ENCODE measurements at places on chromosomes 5 and 9.

DNA sequence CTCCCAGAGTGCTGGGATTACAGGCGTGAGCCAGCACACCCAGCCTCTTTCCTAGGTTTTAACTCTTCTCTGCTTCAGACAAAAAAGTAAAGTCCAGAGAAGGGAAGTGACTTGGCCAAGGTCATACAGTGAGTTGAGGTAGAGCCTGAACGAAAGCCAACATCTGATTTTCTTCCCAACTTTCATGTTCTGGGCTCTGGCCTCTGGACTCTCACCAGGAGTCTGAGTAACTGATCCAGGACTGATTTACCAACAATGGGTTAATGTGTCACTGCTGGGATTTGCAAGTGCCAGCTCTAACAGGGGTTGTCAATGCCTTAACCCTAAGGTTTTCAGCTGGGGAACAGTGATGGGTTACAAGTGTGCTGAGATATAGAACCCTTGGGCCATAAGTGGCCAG, 32.2 kb upstream of the LARP1 start:
- DNase-seq: no peak

DNA sequence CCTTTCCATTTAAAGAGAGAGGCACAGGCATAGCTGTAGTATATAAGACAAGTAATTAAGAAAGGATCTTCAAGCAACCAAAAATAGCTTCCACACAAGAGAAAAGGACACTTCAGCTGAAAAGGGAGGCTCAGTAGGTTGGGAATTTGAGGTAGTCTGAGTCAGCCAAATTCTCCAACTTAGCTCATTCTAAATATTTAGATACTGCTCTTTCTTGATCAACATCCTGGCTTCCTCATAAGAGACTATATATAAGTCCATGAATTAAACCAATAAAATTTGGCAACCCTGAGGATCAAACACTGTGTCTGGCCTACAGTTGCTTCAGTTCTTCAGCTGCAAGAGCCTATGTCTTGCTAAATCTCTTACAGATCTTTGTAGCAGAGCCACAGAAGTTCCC, 17.8 kb downstream of the HINT1 start:
- DNase-seq: peak; percentile 4

DNA sequence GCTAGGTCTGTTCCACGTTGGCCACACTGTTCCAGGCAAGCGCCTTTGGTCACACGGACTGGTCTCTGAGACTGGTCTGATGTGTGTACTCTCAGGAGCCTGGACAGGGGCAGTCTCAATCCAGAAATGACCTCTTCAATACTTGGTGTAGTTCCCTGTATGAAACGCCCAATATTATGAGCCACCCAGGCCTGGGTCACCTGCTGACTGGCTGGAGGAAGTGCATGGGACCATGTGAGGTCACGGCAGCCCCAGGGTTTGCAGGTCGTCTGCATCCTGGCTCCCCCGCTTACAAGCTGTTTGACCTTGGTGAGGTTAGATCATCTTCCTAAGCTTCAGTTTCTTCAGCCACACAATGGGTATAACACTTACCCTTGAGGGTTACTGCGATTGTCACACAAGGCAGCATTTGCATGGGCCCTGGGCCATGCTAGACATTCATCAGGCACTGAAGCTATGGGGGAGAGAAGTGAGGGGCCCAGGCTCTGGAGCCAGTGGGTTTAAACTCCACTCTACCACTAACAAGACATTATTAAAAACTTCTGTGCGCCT, 5.2 kb upstream of the GRHPR start:
- DNase-seq: no peak

DNA sequence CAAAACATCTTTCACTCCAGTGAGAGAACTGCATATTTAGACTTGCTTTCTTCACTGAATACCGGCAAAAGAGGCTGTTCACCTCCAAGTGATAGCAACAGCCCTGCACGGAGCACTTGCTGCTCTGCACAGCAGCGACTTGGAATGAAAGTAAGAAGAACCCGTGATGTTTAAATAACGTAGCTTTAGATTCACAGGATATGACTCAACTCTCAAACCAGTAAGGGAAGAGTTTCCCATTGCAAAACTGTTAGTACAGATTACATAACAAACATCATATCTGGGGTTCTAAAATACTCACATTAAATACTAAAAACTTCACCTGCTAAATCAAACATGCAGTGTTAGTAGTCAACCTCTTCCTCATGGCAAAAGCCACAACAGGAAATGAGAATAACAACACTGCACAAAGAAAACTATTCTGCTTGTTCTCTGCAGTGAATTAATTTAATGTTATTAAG, 203.4 kb downstream of the MCTP1 start:
- peak; percentile 64 for DNase-seq

- DNase-seq: no peak
Observed at GRCh38 chr5:128796506-128796905, 168.8 kb upstream of the SLC27A6 start.

DNA sequence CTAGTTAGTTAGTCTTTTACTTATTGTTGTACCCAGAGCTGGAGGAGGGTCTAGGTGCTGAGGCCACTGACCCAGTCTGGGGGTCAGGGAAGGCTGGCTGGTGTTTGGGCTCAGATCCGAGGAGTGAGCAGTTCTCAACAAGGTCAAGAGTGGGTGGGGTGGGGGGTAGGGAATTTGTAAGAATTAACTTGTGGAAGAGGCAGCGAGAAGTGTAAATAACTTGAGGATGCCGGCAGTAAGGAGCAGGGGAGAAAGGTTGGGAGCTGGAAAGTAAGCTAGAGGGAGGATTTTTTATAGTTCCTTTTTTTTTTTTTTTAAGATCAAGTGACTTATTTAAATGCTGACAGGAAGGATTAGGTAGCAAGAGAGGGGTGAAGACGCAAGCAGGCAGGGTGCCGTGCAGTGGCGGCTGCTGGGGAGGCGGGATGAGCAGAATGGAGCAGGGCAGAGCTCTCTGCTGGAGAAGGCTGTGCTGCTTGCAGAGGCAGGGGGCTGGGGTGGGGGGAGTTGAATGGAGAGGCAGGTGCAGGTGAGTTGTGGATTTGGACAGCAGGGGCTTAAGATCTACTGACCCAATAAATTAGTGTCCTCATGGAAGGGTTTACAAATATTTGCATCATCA, 35.3 kb upstream of the SMIM32 start:
- DNase-seq: no peak

DNA sequence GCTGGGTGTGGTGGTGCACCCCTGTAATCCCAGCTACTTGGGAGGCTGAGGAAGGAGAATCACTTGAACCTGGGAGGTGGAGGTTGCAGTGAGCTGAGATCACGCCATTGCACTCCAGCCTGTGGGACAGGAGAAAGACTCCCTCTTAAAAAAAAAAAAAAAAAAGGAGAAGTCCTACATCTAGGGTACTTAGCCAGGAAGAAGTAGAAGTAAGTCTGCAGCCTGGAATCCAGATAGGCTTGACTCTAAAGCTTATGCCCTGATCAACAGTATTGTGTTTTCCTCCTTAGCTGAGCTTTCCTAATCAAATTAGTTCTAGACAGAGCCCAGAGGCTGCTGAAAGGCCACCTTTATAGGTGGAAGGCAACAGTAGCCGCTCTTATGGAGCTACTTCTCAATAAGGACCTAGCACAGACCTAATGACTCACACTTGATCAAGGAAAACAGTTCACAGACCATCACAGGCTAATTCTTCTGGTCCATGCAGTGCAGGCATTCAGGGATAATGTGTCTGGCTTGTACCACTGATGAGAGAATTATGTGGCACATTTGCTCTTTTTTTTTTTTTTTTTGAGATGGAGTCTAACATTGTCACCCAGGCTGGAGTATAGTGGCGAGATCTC, 105.5 kb upstream of the KLF4 start:
- no peak for DNase-seq

GRCh38 chr5:139644001-139644456, 4.1 kb upstream of the CXXC5 start:
- DNase-seq: no peak

DNA sequence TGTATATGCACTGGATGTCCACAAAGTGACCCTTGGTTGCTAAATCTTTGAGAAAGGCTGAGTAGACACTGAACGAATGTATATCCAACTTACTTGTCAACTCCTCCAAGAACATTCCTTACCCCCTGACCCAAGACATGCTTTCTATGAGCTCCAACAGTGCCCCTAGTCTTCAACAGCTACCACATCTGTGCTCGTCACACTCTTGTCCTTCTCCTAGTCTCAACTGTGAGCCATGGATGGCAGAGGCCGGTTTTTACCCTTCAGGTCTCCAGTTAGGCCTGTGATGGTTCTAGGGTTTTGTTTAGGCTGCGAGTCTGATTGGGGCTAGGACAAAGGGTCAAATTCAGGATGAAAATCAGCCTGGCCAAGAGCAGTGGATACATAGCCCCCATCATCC, 19.0 kb upstream of the GPX3 start:
- DNase-seq: no peak

- no peak for DNase-seq
Observed at GRCh38 chr5:88954511-88954910, 71.5 kb upstream of the MEF2C start.

- no peak for DNase-seq
Observed at GRCh38 chr5:19676895-19677294, 311.1 kb downstream of the CDH18 start.

DNA sequence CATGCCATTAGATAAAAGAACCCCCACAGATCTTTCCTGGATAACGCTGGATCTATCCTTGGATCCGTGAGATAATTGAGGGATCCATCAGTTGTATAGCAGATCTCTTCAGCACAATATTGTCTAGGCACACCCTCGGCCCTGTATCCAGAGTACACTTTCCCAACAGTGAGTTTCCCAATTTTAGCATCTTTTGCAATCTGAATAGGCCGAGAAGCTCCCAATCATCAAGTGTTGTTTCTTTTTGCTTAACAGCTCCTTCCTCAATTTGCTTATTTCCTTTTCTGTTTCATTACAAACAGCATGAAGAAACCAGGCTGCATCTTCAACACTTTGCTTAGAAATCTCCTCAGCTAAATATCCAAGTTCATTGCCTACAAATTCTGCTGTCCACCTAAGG, 4.4 kb upstream of the SPTLC1 start:
- DNase-seq: no peak

DNA sequence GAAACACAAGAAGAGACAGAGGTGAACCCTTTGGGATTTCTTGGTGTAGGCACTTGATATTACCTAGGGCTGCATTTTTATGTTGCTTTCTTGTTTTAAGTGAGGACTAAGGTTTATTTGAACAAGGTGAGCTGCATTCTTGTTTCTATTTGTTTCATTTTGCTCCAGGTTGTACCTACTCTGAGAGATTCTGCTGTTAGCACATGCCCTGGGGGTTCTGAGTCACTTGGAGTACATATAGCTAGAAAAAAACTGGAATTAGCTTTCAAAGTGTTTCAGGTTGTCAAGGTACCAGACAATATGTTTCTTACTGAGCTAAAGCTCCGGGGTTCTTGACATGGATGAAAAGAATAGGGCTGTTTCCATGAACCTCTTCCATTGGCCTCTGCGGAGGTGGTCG, 299.4 kb downstream of the ICE1 start:
- no peak for DNase-seq

- peak; percentile 93 for DNase-seq
Observed at GRCh38 chr5:132506094-132506692, 15.6 kb upstream of the IRF1 start.

GRCh38 chr5:12277504-12278192, 373.4 kb upstream of the CTNND2 start:
- DNase-seq: no peak

- DNase-seq: no peak
Observed at GRCh38 chr9:17795744-17796143, 216.9 kb downstream of the SH3GL2 start.

- DNase-seq: no peak
Observed at GRCh38 chr9:31908158-31908890, 476.1 kb upstream of the ACO1 start.

GRCh38 chr9:105510024-105510423, 47.9 kb upstream of the FKTN start:
- peak; percentile 47 for DNase-seq

DNA sequence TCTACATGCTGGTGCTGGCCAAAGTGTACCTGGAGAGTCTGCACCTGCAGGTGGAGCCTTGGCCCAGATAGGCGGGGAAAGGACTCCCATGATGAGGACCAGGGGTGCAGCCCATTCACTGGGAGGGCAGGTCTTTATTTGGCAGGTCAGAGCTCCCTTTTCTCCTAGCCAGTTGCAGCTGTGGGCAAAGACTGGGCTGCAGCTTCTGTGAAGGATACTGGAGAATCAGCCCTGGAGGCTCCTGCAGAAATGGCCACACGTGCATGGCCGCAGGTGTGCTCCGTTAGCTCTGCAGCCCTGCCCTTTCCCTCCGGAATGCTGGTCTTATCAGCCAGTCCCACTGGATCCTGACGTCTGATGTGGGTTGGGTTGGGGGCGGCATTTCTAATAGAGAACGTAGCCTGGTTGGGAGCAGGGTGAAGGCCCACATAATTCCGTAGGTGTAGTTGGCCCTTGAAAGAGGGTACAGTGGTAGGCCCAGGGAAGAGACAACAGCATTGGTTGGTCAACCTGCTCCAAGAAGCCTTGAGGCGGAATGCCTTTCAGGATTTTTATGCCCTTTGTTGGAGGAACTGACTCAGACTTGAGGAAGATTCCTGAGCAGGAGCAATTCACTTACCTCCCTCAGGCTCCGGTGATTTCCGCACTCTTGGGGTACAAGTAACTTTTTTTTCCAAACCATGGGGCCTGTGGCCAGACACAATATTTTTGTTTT, 22.0 kb upstream of the TIFAB start:
- DNase-seq: no peak

DNA sequence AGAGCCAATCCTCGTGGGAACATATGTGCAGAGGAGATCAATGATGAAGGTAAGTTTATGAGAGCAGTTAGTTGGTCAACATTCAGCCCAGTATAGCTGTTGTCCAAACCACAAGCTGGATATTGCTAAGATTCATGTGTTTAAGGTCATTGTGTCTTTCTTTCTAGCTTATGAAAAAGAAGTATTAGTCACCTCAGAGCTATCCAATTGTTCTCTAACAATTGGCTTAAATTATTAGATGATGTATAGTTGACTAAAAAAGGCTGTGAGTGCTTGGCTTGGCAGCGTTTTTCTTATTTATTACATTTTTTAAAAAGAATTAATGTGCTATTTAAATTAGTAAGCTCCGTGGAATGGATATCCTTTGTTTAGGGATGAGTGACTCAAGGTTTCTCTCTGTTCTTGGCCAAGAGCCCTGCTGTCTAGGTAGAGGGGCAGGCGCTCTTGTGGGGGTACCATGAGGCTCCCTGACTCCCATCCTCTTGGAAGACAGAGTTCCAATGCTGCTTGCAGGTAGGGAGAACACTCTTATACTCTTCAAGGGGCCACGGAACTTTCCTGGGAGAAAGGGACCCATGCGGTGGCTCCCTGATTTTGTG, 487.4 kb downstream of the IRX1 start:
- DNase-seq: no peak

DNA sequence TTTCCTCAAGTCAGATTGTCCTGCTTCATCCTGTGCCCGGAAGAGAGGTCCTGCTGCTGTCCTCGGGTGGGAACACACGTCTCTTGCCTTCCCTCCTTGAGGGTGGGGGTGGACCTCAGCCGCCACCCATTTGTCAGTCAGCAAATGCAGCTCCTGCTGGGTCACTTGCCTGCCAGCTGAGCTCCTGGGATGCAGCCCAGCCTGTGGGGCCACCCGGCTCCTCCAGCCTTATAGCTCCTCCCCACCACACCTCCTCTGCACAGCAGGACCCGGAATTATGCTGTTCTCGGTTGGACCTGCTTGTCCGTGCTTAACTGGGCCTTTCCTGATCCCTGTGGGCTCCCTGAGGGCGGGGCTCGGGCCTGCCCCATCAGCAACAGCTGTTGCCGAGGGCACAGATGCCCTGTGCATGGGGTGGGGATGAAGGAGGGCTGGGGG, 52.7 kb downstream of the RXRA start:
- DNase-seq: no peak

- DNase-seq: no peak
Observed at GRCh38 chr5:141411575-141411974, 1.2 kb upstream of the PCDHGA10 start.

- peak; percentile 99 for DNase-seq
Observed at GRCh38 chr9:112074250-112075008, 100.7 kb downstream of the SUSD1 start.

- DNase-seq: no peak
Observed at GRCh38 chr5:174693697-174694385, 30.5 kb upstream of the MSX2 start.

All from AG04449 (cell line).